ENCODE measurements at places on chromosomes 11 and 22.

DNA sequence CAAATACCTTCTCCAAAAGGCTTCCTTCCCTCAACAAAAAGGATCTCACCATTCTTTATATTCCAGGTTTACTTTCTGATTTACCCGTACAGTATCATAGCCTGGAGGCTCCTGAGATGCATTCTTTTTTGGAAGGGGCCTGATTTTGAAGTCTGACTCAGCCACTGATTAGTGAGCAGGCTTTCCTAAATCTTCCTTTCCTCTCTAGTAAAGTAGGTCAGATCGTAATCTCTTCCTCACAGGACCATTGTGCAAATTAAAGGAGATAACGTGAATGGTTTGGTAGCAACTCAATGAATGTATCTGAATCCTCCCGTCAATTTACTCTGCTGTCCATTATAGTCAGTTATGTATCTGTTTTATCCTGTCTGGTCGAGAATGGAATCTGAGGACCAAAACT, 227.7 kb upstream of the ANO5 start:
- no peak for DNase-seq

- DNase-seq, result no peak
These were observed 273.7 kb upstream of the KIRREL3 start for GRCh38 chr11:127274328-127274676.

DNA sequence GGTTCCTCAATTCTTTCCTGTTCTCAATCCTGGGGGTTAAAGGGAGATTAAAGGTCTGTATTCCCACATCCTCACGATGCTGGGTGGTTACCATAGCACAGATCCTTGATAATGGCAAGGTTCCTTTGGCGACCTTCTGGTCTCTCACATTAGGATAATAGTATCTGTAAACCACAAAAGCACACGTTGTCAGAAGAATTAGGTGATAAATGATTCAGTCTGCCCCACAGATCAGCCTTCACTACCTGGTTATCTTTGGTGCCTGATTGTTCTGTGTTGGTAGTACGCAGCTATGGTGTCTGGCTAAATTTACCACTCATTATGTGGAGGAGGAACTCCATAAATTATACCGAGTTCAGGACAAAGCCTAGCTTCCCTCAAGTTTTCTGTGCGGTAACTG, 78.4 kb downstream of the C2CD3 start:
- DNase-seq, result no peak

GRCh38 chr11:34749666-34750659, 129.1 kb downstream of the EHF start:
- DNase-seq, result no peak

GRCh38 chr22:40116496-40117200, 61.1 kb upstream of the TNRC6B start:
- no peak for DNase-seq

GRCh38 chr11:65793144-65793581, 6.3 kb downstream of the OVOL1 start:
- DNase-seq, result no peak

GRCh38 chr11:133530501-133530835, 1.8 kb downstream of the OPCML start:
- no peak for DNase-seq

- no peak for DNase-seq
These were observed 52.9 kb upstream of the RTL6 start for GRCh38 chr22:44550711-44551491.

- DNase-seq, result no peak
These were observed 67.1 kb downstream of the CCDC34 start for GRCh38 chr11:27295928-27296327.

GRCh38 chr11:113378692-113379091, 8.9 kb upstream of the ANKK1 start:
- no peak for DNase-seq

GRCh38 chr11:128924104-128924503, 18.6 kb downstream of the TP53AIP1 start:
- no peak for DNase-seq

- no peak for DNase-seq
These were observed 3.7 kb downstream of the CBX6 start for GRCh38 chr22:38868286-38868721.

- DNase-seq, result no peak
These were observed 40.7 kb downstream of the ZNRF3 start for GRCh38 chr22:28923826-28924732.

GRCh38 chr11:122491509-122491908, 164.0 kb upstream of the UBASH3B start:
- DNase-seq, result no peak

- DNase-seq, result no peak
These were observed 1.7 kb downstream of the RTL6 start for GRCh38 chr22:44496305-44496704.

- no peak for DNase-seq
These were observed 137.7 kb downstream of the WT1 start for GRCh38 chr11:32297611-32298011.

DNA sequence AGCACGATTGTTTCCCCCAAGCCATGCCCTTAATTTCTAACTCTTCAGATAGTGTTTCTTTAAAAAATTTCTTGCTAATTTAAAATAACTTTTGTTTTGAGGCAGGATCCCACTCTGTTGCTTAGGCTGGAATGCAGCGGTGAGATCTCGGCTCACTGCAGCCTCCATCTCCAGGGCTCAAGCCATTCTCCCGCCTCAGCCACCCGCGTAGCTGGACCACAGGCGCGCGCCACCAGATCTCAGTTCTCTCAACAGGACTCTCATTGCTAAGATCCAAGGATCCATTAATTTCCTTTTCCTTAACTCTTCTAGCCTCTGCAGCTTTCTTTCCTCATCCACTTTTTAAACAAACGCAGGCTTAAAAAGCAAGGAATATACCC, 327 bp upstream of the MED17 start:
- no peak for DNase-seq

DNA sequence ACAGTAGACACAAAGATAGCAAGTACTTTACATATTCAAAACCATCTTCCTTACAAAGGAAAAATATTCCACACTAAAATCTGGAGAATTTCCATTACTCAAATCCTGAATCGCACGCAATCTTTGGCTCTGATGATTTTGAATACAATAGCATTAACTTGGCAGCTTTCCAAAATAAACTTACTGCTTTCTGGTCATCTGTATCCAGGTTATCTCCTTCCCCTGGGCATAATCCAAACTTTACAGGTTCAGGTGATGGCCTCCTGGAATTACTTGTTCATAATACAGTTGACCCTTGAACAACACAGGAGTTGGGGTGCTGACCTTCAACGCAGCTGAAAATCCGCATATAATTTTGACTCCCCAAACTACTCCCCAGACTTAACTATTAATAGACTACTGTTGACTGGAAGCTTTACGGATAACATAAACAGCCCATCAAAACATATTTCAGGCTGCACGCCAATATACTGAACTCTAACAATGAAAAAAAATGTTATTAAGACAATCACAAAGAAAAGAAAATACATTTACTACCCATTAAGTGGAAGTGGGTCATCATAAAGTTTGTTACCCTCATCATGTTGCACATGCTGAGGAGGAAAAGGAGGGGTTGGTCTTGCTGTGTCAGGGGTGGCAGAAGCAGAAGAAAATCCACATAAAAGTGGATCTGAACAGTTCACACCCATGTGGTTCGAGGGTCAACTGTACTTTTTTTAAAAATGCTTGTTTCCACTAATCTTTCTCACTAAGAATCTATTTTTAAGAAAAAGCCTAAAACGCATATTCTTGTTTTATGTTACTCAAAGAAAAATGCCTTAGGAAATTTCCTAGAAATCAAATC, 6.5 kb downstream of the MTMR2 start:
- DNase-seq, result no peak

DNA sequence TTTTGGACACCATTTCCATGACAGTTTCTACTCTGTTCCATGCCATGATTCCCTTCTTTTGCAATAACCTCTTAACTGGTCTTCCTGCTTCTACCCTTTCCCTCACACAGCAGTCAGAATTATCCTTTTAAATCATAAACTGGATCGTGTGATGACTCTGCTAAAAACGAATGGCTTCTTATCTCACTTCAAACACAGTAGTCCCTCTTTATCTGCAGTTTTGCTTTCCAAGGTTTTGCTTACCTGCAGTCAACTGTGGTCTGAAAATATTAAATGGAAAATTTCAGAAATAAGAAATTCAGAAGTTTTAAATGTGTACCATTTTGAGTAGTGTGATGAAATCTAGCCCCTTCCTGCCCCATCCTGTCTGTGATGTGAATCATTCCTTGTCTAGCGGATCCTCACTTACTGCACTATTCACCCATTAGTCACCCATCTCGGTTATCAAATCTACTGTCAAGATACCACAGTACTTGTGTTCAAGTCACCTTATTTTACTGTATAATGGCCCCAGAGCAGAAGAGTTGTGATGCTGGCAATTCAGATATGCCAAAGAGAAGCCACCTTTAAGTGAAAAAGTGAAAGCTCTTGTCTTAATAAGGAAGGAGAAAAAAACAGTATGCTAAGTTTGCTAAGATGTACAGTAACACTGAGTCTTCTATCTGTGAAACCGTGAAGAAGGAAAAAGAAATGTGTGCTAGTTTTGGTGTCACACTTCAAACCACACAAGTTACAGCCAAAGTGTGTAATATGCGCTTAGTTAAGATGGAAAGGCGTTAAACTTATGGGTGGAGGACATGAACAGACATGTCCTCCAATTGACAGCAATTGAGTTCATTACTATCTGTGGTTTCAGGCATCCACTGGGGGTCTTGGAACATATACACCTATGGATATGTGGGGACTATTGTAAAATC, 283.0 kb downstream of the DDX10 start:
- DNase-seq, result no peak

GRCh38 chr11:32382339-32383049, 52.8 kb downstream of the WT1 start:
- no peak for DNase-seq

GRCh38 chr11:79249295-79249993, 191.4 kb downstream of the TENM4 start:
- no peak for DNase-seq

DNA sequence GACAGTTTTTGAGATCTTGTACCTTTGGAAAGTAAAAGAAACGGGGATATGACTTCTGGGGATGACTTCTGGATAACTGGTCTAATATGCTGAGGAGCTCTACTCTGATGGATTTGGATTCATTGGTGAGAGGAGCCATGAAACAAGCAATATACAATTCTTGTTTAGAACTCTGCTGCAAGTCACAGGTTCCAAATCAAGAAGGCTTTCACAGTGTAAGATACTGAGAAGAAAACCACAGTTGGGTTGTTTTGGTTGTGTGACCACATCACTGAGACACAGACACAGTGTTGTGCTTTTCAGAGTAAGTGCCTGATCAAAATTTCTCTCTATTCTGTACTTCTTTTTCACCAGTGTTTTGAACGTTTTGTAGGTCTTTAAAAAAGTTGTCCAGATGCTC, 13.1 kb upstream of the UCP2 start:
- DNase-seq, result no peak

DNA sequence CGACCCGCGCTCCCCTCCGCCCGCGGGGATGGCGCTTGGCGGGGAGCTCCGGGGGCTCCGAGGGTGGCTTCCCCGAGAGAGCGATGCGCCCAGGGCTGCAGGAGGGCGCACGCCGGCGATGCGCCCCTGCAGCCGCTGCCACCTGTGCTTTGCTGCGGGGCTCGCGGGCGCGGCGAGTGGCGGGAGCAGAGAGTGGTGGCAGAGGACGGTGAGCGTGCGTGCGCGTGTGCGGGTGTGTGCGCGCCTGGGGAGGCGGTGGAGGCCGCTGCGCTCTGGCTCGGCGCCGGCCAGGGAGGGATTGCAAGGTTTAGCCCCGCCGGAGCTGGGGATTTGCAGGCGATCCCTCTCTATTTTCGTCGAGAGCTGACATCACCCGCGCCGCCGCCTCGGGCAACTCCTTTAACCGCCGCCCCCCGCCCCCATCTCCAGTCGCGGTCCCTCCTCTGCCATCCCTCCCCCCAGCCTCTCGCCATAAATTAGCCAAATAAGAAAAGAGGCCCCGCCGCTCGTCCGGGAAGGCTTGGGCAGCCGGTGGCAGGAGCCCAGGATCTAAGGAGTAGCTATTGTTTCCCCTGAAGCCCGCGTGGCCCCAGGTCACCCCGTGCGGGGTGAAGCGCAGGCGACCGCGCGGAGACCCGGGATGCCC, at the start of gene SLC1A2:
Gene SLC1A2 (minus strand): TSS at position 375 of the 646 bp plus-strand sequence. CDS start 592 bp downstream, outside the sequence.
- DNase-seq, result no peak

- no peak for DNase-seq
These were observed 7.9 kb downstream of the PAX6 start for GRCh38 chr11:31802990-31803812.

GRCh38 chr11:128733440-128734102, 39.7 kb downstream of the FLI1 start:
- no peak for DNase-seq

DNA sequence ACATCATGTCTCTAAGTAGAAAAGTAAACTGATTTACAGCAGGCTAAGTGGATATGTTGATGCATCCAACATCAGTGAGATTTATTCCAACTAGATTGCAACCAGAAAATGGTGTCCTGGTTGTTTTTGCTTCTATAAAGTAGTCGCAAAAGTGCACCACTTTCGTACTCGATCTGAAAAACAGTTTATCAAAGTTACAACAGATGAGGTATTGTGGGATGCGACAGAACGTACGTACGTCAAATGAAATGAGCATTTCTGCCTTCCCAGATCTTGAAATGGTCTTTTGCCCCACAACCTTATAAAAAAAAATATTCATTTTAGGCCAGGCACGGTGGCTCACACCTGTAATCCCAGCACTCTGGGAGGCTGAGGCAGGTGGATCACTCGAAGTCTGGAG, 13.7 kb downstream of the GRAP2 start:
- no peak for DNase-seq

DNA sequence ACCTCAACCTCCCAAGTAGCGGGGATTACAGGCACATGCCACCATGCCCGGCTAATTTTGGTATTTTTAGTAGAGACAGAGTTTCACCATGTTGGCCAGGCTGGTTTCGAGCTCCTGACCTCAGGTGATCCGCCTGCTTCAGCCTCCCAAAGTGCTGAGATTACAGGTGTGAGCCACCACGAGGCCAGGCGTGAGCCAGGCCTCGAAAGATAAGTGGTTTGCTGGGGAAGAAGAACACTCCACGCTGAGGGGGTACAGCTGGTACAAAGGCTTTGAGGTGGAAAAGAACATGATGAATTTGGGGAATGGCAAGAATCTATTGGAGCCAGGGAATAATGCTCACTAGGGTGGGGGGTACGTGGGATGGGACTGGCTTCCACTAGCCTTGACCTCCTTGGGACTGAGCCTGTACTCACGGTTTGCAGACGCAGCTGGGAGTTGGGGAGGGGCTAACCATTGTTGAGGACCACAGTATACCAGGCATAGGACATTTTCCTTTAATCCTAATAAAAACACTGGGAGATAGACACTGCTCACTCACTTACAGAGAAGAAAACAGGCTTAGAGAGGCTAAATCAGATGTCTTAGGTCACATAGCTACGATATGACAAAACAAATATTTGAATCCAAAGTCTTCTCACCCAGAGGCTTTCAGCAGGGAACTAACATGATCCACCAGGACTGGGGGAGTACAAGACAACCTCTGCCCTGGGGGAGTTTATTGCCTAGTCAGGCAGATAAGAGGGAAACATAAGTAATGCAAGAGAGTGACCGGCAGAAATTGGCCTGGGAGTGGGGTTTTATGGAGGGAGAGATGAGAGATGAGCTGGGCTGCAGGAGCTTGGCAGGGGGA, 4.9 kb downstream of the SLCO2B1 start:
- DNase-seq, result no peak
